Mucosa of gallbladder (tissue), 1 donor: ENCODE measurements at places on chromosomes 12 and 14. TPM values are rescaled to one million over a fixed set of nuclear protein-coding genes. Genes with fewer than 3 reads are reported as not detected.

The PLCZ1 gene
- not detected for total RNA-seq

DNA sequence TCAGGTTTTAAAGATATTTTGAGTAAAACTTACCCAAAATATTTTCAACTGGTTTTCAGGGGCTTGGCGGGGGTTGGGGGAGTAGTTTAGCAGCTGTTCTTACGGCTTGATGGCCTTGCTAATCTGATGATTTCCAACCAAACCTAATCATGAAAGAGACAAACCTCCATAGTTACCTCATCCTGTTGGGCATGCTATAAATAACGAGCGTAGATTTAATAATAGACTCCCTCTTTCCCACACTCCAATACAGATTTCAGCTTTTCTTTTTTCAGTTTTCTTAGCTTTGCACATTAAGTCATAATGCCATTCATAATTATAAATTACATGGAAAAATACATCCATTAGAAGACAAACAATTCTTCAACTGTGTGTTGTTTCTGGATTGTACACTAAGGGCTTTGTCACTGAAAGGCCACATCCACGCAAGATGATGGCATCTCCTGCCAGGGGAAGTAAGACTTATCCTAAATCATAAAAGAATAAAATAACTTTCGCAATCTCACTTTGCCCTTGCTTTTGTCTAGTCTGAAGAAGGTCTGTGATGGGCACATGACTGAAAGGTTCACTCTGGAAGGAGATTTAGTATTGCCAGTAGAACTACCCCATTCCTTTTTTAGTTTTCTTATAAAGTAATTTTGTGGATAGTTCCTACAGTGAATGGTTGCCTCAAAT, 23.2 kb downstream of the ITPR2 start:
- no peak for DNase-seq

The SSPN gene
- 64.4 TPM for total RNA-seq

DNA sequence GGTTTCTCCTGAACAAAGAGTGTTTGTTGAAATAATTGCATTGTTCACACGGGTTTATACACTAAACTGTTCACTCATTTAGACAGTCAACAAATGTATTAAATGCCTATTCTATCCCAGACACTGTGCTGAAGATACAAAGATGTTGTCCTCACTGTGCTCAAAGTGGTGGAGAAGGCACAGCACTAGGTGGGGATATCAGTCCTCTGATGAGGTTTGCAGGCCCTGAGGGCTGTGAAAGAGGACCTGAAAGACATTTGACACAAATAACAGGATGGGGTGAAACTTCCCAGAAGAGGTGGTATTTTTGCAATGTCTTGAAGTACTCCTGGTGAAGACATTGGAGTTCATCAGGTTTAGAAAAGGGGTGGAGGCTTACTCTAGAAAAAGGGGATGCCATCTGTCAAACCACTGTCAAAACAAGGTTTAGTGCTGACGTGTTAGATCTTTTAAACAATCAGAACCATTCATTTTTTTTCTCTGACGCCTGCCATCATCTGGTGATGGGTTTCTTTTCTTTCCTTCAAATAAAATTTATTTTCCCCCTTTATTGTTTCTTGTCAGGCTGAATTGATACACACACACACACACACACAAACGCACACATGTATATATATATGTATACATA, 69.5 kb downstream of the ACSS3 start:
- DNase-seq = no peak

The CCDC38 gene
- total RNA-seq = not detected
